Progenitor cell of endocrine pancreas (in vitro differentiated cells): ENCODE measurements at places on chromosomes 2 and 18.

DNA sequence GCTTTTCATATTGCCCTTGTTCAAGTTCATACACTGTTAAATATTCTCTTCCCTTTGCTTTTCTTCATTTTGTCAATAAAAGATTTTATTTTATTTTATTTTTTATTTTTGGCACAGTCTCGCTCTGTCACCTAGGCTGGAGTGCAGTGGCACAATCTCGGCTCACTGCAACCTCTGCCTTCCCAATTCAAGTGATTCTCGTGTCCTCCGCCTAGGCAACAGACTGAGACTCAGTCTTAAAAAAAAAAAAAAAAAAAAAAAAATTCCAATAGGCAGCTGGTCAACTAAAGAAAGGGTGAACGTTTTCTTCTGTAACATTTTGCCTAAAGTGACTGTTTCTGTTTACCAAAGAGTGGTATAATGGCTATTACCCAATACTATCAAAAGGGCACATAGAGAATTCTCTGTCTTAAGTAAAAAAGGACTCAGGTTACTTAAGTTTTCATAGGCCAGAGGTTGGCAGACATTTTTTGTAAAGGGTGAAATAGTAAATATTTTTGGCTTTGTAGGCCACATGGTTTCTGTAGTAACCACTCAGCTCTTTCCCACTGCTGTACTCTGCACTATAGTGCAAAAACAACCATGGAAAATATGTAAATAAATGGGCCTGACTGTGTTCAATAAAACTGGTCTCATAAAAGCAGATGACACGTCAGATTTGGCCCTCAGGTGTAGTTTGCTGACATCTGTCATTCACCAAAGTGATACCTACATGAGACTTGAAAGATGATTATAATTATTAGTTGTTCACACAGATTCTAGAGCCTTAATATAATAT is 113.4 kb downstream of the MIB1 start:
- DNase-seq, result no peak

- DNase-seq, result no peak
Measured at GRCh38 chr2:46878886-46879285, 36.7 kb downstream of the MCFD2 start.

- no peak for DNase-seq
Measured at GRCh38 chr2:26463244-26464192, 14.4 kb downstream of the OTOF start.

DNA sequence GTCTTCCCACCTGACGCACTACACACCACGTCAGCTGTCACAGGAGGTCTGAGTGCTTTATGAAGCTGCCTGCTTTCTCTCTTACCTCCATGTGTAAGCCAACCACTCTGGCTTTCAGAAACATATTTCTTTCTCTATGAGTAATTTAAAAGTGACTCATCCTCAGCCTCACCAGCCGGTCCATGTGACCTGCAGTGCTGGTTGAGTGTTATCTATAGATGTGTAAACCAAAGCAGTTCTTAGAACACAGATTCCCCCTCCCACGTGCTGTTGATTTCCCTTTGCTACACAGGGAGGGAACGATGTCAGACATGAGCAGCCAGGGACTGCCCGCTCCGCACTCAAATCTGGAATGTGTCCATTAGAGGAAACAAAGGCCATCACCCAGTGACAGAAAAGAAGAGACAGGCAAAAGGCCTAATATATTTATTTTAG is 157.8 kb downstream of the BCL2 start:
- DNase-seq, result no peak

DNA sequence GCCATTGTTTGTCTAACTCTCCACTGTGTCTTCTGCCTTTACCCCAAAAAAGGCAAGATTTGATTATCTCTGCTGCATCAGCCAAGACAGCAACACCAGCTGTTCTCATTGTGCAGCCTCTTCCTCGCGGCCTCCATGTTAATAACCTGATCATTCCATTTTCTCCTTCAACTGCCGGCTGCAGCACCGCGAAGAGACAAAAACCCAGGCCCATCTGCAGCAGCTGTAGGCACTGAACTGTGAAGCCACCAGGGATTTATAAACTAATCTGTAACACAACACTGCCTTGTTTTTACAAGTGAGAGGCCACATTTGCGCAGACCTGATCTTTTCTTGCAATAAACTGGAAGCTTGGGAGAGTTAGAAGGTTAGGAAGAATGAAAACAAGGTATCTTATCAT is 147.8 kb downstream of the SATB2 start:
- no peak for DNase-seq

DNA sequence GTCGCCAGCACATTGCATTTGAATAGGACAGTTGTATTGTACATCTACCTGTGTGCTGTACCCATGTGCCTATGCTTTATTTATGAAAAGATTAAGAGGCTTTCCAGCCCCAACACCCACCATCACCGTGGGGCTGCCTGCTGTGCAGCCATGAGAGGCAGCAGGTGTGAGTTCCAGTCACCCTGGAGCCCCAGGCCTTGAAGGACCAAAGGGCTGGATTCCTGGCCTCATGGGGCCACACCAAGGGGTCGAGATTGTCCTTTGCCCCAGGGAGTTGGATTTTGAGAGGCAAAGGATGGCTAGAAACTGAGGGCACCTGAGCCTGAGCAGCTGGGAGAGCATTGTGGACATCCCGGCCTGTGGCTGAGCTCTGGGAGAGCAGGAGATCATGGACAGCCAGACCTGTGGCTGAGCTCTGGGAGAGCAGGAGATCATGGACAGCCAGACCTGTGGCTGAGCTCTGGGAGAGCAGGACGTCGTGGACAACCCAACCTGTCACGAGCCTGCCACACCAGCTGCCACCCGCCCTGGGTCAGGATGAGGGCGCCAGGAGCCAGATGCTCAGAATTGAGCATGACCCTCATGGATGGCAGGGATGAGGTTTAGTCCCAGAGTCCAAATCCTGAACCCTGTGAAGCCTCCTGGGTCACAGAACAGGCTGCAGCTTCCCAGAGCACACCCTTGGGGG is 182.5 kb upstream of the RAB6C start:
- no peak for DNase-seq

- no peak for DNase-seq
Measured at GRCh38 chr18:59159986-59160385, 20.3 kb downstream of the SEC11C start.

- DNase-seq, result no peak
Measured at GRCh38 chr2:50754514-50754913, 277.4 kb downstream of the NRXN1 start.

DNA sequence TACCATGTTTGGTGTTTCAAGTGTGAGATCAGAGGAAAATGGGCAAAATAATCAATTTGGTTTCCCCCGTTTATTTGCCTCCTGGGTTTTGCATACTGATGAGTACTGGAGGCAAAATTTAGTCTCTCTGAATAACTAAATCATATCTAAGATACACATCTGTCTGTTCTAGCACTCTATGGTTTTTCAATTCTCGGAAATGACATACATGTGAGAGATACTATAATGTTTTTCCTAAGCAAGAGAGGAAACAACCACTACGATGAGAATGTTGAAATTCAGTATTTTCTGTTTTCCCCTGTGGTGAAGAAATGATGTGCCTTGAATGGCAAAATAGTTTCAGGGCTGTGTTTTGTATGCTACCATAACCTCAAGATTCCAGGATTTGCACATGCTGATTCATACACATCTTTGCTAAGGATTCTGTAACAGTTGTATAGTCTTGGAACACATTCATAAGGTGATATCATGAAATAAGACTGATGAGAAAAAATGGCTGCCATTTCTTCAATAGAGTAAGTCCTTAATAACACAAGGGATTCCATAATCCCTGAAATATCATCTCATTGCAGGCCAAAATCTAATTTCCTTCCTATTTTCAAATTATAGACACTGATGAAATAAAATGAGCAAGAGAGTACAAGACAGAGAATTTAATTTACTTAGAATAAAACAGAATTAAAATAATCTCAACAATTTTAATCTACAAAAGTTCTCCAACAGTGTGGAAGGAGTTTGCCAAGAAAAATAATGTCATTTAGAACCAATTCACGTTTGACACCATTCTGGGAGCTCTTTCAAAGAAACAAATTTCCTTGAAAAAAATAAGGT is 316.6 kb downstream of the FIGN start:
- no peak for DNase-seq

DNA sequence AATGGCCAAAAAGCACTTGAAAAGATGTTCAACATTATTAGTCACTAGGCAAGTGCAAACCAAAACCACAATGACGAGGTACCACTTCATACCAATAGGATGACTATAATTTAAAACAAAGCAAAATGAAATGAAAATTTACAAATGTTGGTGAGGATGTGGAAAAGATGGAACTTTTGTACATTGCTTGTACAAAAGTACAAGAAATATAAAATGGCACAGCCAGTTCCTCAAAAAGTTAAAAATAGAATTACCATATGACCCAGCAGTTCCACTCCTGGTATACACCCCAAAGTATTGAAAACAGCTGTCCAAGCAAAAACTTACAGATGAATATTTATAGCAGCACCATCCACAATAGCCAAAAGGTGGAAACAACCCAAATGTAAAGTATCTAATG is 107.8 kb upstream of the XPO1 start:
- no peak for DNase-seq

DNA sequence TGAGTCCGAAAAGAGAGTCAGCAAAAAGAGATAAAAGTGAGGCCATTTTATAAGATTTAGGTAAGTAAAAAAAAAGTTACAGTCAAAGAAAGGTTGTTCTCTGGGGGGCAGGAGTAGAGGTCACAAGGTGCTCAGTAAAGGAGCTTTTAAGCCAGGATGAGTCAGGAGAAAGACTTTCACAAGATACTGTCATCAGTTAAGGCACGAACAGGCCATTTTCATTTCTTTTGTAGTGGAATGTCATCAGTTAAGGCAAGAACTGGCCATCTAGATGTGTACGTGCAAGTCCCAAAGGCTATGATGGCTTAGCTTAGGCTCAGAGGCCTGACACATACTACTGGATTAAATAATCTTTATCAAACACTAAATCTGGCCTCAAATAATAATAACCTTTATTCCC is 1207.3 kb upstream of the FAM98A start:
- DNase-seq, result no peak

- peak; percentile 45 for DNase-seq
Measured at GRCh38 chr2:20224716-20225293, at the start of gene SDC1. Gene SDC1 (minus strand): TSS chr2:20225130. CDS start chr2:20224867, 263 bp downstream.

DNA sequence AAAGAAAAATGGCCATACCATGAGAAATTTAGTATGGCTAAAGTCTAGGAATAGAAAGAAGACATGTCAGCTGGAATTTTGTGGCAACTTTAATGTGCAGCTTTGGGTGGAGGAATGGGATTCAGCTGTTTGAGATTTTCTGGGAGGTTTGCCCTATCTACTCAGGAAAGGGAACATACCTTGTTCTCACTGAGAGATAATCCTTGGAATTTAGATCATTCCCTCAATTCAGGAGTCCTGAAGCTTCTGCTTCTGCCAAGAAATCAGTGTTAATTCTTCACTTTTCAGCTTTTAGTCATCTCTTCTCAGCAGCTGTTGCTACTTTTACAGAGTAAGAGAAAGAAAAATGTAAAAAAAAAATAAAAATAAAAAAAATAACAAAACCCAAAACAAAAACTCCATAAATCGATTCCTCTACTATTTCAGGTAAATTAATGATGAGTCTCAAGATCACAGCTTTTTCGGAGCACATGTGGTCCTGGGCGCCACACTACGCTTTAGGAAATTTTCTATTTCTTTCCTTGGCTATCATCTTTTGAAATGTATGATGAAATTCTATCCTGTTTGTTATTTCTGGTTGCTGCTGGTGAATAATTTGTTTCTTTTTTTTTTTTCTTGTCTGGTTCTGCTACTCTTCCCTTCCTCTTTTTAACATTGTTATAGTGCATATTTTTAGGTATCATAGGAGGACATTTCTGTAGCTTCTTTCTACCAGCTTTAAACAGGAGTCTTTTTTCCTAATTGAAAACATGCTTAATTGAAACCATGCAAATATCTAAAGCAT is 18.9 kb upstream of the BAZ2B start:
- no peak for DNase-seq

- DNase-seq, result no peak
Measured at GRCh38 chr18:25818505-25818904, 271.9 kb downstream of the SS18 start.
